ENCODE measurements at places on chromosomes 1 and 21.

DNA sequence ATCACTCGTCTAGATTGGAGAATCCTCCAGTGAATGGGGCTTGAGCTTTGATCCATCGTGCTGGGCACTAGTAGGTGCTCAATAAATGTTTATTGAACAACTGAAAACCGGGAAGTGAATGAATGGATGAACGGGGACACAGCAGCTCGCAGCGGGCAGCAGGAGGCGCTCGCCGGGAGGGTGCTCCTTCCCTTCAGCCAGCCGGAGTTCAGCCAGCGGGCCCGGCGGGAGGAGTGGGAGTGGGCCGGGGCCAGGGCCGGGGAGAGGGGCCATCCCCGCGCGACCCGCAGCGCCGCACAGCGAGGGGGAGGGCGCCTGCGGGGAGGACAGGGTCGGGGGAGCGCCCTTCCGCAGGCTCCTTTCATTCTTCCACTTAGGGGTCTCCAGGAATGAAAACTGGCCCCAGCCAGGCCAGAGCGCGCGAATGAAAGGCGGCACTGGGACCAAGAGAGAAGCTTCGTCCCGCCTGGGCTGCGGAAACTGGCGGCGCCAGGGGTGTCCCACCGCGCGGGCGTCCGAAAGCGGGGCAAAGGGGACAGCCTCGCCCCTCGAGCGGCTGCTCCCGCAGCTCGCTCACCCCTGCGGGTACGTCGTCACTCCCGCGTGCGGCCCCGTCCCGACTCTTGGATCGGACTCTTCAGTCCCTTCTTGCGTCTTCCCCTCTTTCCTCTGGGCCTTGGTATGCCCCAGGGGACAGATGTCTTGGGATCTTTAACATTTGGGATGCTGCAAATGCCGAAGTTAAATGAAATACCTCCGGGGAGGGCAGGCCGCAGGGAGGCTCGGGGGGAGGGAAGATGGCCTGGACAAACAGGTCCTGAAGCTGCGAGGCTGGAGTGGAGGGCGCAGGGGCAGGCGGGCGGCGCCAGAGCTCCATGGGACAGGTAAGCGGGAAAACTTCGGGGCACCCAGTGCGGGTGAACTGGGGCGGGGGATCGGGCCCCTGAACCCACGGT, 3.6 kb upstream of the INAVA start:
- no peak for DNase-seq

- no peak for DNase-seq
Observed at GRCh38 chr1:9239622-9240401, 5.2 kb downstream of the H6PD start.

DNA sequence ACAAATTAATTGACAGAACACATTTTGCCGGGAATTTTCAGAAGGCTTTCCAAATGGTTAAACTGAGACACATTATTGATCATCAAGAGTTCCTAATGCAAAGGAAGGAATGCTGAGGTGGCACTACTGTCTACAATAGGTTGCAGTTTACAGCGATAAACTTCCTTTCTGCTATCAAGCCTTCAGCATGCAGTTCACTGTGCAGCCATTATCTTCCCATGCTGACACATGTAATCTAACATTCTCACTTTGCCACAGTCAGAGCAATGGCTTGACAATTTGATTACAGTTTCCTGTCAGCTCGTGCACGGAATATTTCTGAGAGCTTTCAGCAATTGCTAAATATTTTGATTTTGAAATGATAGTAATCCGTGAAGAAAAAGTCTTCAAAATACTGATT, 166.9 kb upstream of the PRMT6 start:
- DNase-seq = no peak

GRCh38 chr1:18178111-18178510, 70.5 kb downstream of the IGSF21 start:
- DNase-seq = no peak

- no peak for DNase-seq
Observed at GRCh38 chr1:68132426-68133130, 82.2 kb upstream of the DIRAS3 start.

- DNase-seq = no peak
Observed at GRCh38 chr1:63190171-63190570, 132.2 kb upstream of the FOXD3 start.

GRCh38 chr1:2969845-2970291, 51.4 kb upstream of the ACTRT2 start:
- DNase-seq = no peak

DNA sequence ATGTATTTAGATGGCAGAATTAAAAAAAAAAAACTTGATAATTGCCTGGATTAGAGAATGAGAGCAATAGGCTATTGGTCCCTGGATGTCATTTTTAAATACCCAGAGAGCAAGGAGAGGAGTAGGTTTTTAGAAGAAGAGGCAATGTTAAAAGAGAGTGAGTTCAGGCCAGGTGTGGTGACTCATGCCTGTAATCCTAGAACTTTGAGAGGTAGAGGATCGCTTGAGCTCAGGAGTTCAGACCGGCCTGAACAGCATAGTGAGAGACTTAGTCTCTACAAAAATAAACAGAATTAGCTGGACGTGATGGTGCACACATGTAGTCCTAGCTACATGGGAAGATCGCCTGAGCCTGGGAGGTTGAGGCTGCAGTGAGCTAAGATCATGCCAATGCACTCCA, 15.9 kb upstream of the MUTYH start:
- no peak for DNase-seq

DNA sequence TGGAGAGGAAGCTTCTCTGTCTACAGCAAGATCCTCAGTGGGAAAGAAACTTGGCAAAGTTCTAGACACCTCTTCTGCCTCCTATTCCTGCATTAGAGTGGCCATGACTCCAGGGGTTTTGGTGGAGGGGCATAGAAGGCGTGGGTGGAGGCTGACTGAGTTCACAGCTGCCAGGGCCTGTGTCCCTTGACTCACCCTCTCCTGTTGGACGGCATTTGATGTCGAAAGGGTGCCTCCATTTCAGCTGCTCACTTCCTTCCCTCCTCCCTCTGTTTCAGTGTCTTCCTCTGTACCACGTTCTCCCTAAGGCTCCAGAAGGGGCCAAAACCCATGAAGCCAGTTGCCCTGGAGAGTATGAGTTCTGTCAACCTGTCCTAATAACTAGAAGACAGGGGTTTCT, 632 bp downstream of the TMEM79 start:
- DNase-seq = no peak

GRCh38 chr1:184803180-184803492, 48.5 kb upstream of the EDEM3 start:
- no peak for DNase-seq

GRCh38 chr1:179840107-179840506, 37.5 kb downstream of the TOR1AIP2 start:
- no peak for DNase-seq

- no peak for DNase-seq
Observed at GRCh38 chr1:198903203-198903602, 264.4 kb downstream of the PTPRC start.

DNA sequence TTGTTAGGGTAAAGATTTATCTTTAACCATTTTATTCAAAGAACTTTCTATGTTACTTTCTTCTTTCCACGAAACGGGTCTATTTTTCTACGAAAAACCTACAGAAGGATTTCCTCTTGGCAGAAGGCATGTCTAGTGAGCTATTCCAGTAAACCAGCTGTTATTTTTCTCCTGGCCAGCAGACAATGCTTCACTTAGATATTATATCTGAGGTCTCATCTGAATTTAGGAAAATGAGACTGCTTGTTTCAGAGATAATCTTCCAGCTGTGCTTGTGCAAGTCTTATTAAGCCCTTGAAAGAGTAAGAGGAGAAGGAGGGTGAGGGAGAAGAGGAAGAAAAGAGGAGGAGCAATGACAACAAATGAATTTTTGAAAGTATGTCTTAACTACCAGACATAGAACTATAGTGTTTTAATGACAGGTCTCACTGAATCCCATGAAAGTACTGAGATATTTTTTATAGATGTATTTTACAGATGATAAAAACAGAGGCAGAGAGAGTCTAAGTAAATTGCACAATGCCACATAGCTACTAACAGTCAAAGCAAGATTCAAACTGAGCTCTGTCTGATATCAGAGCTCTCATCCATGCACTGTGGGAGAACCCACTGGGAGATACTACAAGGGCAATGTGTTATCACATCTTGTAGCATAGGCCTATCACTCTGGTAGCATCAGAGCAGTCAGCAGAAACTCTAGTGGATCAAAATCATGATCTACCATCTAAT, 54.6 kb upstream of the SAMSN1 start:
- DNase-seq = no peak

DNA sequence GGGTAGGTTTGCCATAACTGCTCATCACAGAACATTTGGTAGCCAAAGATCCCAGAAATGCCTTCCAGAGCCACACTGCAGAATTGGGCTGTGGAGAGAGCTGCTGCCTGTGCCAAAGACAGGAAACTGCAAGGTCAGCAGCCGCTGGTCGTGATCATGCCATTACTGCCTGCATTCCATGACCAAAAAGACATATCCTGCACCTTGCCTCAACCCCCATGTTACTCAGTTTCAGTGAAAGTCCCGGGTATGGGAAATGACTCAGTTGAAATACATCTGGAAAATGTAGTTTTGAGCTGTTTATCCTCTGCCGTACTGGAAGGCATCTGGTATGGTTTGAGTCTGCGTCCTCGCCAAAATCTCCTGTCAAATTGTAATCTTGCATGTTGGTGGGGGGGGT, 161.7 kb downstream of the FCRL5 start:
- no peak for DNase-seq

GRCh38 chr1:200771625-200772555, 33.2 kb downstream of the CAMSAP2 start:
- no peak for DNase-seq

GRCh38 chr1:10755970-10756521, 40.4 kb downstream of the CASZ1 start:
- DNase-seq = peak; percentile 12

- DNase-seq = no peak
Observed at GRCh38 chr1:207815913-207816291, 64.0 kb downstream of the CD46 start.

DNA sequence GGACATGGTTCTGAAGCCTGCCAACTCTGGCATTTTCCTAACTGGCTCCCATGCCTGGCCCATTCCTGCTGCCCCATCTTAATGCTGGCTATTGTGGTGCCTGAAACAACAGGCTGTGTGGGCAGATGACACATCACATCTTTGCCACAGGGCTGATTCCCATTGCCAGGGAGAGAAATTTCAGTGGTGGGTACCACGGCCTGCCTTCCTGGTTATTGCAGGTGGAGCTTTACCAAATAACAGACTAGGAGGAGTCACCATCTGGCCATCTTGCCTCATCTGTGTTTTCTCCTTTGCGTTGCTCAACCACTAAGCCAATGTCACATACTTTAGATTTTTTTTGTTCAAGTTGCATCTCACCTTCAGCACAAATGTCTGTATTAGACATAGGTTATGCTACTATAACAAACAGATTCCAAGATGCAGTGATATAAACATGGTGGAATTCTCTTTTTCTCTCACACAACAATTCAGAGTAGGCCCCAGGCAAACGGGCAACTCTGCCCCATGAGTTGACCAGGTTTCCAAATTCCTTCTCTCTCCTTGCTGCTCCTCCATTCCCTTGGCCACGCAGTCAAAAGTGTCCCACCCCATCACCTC, 14.1 kb downstream of the CDA start:
- DNase-seq = no peak

- DNase-seq = no peak
Observed at GRCh38 chr1:223037845-223038244, 105.2 kb downstream of the TLR5 start.

- DNase-seq = no peak
Observed at GRCh38 chr1:154714638-154715037, 106.7 kb upstream of the ADAR start.

GRCh38 chr21:25313829-25314228, 293.5 kb downstream of the MRPL39 start:
- no peak for DNase-seq

GRCh38 chr1:222783051-222783450, 31.8 kb upstream of the DISP1 start:
- no peak for DNase-seq

GRCh38 chr1:206082831-206083695, 30.1 kb downstream of the RHEX start:
- no peak for DNase-seq

DNA sequence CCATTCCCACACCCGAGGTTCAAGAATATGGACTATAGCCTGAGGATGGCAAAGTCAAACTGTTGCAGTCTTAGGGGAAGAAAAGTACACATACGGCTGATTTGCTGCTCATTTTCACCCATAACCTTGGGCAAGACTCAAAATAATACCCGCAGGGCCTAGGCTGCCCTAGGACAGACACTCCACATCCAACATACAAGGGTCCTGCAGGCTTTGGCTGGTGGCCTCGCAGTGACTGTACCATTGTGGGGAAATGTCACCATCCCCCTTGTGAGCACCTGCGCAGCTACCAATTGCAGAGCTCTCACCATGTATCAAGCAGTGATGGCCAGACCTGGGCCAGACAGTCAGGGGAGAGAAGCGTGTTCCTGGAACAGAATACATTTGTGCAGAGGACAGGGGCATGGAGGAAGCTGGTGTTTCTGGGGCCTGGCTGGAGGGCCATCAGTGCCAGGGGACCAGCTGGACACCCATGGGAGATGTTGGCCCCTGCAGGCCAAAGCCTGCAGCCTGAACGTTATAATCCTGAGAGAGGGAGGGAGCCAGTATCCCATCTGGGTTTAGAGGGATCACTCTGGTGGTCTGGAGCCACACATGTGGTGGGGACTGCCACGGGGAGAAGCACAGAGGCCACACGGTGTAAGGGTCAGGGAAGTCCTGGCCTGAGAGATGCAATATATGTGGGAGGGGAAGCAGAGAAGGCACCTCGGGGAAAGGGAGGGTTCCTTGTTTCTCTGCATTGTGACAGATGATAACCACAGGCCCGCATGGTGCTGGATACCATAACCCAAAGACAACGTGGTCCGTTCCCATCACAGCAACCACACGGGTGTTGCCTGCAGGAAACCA, 101.2 kb downstream of the GLIS1 start:
- DNase-seq = no peak

DNA sequence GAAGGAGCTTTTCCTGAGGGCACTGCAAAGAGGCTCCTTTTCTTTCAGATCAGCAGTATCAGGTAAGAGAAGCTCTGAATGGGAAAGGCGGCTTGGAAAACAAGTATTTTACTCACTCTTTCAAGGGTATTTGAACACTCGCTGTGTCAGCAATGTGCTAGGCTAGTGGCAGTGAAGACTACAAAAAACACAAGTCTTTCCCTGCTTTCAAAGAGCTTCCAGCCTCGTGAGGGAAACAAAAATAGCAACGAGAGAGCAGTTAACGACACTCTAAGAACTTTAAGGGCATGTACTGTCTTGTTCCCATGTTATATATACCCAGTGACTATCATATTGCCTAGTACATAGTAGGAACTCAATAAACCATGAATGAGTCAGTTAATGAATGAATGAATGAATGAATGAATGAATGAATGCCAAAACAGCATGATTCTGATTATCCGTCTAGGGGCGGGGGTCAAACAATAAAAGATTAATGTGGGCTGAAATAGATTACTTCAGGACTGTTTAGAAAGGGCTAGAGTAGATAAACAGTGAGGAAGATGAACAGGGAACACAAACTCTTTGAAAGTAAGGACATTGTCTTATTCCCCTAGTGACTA, 14.2 kb upstream of the MCOLN3 start:
- no peak for DNase-seq
